ENCODE measurements at places on chromosomes 6 and 20.

DNA sequence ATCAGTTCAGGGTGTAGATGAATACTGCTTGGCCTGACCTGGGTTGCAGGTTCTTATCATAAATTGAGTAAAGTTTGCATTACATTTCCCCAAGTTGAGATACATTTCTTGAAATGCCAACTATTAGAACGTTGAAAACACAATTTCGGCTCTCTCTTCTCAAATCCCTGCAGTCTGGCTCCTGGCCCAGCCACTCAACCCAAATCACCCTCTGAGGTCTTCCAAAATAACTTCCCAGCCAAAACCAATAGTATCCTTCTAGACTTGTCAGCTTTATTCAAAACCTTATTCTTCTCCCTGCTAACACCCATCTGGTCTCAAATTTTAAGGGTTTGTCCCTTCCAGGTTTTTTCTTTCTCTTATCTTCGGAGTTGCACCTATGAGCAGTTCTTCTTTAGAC lies 263.6 kb downstream of the EYA4 start:
- DNase-seq = no peak

- DNase-seq = no peak
Measured at GRCh38 chr6:161568885-161569456, 295.1 kb upstream of the AGPAT4 start.

- DNase-seq = no peak
Measured at GRCh38 chr20:20687319-20687718, 25.1 kb downstream of the RALGAPA2 start.

DNA sequence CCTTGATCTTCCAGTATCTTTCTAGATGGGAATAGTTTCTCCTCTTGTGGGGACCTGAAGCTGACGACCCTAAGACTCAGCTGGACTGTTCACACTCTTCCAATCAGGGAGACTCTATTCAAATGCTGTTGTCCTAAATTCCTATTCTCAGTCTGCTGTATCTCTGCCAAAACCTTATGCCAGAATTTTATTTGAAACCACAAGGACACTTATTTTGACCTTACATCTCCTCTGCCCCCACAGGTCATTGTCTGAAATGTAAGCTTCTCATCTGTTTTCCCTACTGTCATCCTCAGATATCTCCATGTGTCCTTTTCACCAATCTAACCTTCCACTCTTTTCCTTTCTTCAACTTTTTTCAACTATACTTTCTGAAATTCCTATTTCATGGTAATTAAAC lies 289.5 kb upstream of the SGK1 start:
- no peak for DNase-seq

- DNase-seq = no peak
Measured at GRCh38 chr20:16230402-16230801, 342.8 kb downstream of the KIF16B start.

Measured in H54 (cell line).